NCI-H187 treated with DMSO at 0.1 percent for 48 hours (cell line): ENCODE measurements at places on chromosomes 1 and 21.

DNA sequence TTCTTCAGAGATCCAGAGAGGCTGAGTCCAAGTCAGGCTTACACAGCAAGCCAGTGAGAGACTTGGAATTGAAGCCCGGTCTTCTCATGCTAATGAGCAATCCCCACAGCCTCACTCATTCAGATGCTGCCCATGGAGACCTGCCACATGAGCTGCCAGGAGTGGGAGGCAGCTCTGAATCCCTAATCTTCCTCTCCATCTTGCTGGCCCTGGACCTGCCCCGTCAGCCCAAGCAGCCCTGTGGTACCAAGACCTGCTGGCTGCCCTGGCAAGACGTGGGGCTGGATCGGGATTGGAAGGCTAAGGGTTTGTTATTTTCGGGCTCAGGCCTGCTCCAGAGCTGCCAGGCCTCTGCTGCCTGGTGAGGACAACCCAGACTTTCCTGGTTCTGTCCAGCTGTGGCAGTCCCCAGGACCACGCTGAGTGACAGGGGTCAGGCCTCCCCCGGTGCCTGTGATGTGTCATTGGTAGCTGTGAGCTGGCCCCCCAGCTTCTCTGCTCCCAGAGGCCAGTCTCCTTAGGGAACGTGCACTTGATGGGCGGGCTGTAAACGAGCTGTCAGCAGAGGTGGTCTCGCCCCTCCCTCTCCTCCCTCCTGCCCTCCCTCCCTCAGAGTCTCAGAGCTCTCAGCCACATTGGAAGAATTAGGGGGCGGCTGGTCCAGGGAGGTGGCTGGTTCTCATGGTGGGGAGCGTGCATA, 135.0 kb downstream of the FOXD2 start:
- DNase-seq: no peak

- no peak for DNase-seq
Measured at GRCh38 chr1:244371242-244372141, 80.2 kb downstream of the ADSS2 start.

- DNase-seq: no peak
Measured at GRCh38 chr1:240701412-240701811, 89.5 kb upstream of the GREM2 start.

DNA sequence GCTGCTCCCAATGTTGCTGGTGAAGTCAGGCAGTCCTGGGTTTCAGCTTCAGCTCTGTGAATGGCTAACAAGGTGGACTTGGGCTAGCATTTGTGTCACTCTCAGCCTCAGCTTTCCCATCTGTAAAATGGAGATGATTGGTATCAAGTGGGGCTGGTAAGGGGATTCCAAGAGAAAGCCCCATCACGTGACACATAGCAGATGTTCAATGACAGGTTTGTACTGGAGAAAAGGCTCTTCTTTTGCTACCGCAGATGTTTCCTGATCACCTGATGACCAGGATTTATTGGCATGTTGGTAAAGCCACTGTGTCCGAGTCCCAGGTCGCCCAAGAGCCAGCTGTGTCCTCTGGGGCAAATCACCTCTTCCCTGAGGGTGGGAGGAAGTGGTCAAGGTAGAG, 335.0 kb downstream of the MATN1 start:
- no peak for DNase-seq

DNA sequence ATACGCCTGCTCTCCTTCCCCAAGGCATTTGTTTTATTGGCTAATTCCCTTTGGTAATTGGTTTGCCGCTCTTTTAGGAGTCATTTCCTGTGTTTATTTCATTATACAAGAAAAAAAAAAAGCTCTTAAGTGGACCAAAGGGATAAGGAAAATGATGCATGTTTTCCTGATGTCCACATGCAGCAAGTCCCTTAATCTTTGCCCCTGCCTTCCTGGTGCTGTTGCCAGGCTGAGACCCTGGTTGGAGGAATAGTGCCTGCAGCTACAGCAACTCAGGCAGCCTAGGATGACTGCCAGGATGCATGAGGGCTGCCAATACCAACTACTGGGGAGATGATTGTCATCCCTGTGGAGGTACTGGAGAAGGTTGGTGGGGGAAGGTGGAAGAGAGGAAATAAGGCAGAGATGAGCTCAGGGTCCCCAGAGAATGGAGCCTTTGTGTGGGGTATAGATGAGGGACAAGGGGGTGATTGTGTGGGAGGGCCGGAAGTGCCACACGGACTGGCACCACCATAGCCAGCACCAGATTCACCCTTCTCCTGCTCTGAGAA, 6.1 kb upstream of the GATAD2B start:
- DNase-seq: no peak

- no peak for DNase-seq
Measured at GRCh38 chr1:21338573-21339355, 48.5 kb upstream of the ECE1 start.

GRCh38 chr1:221782477-221782876, 40.6 kb upstream of the DUSP10 start:
- no peak for DNase-seq

DNA sequence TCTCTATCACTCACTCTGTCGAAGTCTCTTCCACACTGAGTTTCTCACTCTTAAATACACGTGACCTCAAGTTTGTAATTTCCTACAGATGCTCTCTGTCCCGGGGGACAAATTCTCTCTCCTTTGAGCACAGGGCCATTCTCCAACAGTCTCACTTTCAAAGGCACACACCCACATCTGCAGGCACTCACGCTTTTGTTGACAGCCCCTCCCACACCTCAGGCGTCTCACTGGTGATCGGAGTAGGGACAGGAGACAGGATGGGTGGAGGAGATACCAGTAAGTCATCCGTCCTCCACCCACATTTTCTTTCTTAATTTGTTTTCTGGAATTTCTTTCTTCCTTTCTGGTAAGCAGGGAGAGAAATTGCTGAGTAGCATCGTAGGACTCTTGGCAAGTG, 40.6 kb upstream of the GREM2 start:
- DNase-seq: no peak

- no peak for DNase-seq
Measured at GRCh38 chr1:104125970-104126369, 376.3 kb downstream of the AMY1C start.

DNA sequence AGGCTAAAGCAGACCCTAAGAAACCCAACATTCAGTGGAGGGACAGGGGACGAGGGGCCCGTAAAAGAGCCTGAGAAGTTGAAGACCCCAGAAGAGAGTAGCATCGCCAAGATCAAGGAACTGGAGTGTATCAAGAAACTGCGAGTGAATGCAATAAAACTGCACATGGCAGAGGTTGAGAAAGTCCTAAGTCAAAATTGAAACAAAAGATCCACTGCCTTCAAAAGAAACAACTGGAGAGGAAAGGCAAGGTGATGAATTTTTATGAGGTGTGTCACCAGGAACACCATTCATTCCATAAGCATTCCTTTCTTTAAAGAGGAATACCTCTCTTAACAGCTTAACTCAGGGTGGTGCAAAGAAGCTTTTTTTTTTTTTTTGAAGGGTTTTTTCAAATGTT, 38.3 kb upstream of the ADORA3 start:
- no peak for DNase-seq

DNA sequence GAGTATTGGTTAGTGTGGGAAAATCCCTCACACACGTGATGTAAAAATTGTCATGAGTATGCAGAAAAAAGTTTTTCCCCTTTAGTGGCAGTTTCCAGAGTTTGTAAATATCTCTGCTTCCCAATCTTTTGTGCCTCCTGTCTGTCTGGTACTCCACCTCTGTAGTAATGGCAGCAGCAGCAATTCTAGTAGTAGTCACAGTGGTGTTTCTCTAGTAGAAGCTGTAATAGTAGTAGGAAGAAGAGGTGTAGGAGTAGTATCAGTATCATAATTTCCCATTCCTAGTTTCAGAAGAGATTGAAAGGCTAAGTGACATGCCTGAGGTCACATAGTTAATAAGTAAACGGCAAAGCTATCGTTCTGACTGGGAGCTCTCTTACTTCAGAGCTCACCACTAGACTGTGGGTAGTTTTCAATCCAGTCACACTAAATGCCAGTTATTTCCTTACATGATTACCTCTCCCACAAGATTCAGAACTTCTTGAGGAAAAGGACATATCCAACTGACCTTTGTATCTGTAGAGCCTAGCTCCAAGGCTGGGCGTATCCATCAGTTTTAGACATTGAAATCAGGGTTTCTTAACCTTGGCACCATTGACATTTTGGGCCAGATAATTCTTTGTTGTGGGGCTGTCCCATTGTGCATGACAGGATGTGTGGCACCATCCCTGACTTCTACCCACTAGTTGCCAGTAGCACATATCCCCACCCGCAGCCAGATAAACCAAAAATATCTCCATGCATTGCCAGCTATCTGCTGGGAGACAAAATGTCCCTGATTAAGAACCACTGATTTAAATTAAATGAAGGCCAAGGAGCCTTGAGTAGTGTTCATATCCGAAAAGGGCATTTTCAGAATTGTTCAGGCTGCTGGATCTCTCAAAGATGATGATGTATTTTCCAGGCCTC, 135.9 kb downstream of the FGGY start:
- no peak for DNase-seq

GRCh38 chr1:94045465-94046056, 75.4 kb downstream of the ABCA4 start:
- DNase-seq: no peak

DNA sequence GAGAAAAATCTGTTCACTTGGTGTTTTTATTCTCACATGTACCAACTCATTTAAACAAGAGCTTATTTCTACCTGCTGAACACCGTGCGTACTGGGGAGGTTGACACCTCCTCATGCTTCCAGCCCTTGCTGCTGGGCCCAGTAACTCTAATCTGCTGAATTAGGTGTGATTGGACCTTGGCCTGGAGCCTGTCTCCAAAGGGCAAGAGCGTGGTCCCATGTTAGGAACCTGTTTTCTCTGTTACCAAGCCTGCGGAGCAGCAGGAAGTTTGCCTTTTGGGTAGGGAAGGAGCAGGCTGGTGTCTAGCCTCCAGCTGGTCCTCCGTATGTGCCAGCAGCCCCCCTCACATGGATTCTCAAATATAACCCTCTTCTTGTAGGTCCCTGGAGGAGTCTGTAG, 10.9 kb upstream of the SLC27A3 start:
- DNase-seq: no peak

DNA sequence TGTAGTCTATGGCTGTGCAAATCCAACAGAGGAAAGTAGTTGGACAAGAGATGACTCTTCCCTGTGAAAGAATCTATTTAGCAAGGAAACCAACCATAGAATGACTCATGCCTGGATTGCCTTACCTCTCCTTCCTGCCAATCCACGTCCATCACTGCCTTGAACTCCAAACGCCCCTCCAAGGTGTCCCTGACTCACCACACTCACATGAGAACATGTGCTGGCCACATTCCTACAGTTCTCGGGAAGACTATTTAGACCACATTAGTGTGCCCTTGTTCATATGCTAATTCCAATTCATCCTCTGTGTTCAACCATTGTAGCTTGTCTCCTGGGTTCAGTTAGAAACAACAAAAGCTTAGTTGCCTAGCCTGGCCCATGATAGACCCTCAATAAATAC, 157.3 kb downstream of the SLC30A10 start:
- DNase-seq: no peak
